ENCODE measurements at places on chromosomes 5 and 9. TPM values are rescaled to one million over a fixed set of nuclear protein-coding genes. Genes with fewer than 3 reads are reported as not detected.

- H3K36me3 ChIP-seq, result no peaks in the 10 kb centered on the region
- no peak for DNase-seq
- no peaks in the 10 kb centered on the region for H3K27me3 ChIP-seq
These were observed 29.1 kb upstream of the ZFAND5 start for GRCh38 chr9:72394066-72394465.

- H3K27ac ChIP-seq, result no peak overlapping the region
- H3K36me3 ChIP-seq, result no peaks in the 10 kb centered on the region
- no peak overlapping the region for H3K4me3 ChIP-seq
- H3K27me3 ChIP-seq, result no peaks in the 10 kb centered on the region
- peaks cover 13% of the 10 kb centered on the region for H3K4me1 ChIP-seq
These were observed 11.2 kb upstream of the ZSWIM6 start for GRCh38 chr5:61320860-61321259.

DNA sequence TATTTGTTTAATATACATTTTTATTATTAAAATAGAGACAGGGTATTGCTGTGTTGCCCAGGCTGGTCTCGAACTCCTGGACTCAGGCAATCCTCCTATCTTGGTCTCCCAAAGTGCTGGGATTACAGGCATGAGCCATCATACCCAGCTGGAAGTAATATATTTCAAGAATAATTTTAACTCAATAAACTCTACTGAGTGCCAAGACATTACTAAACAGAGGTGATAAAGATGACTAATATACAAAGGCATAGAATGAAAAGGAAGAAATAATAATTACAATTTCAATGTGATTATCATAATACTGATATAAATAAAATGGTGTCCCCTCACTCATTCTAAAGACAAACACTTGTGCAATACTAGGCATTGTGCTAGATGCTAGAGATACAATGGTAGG, 13.9 kb downstream of the GOLPH3 start:
- DNase-seq, result no peak
- peaks cover 5% of the 10 kb centered on the region for H3K4me1 ChIP-seq
- peaks cover 7% of the 10 kb centered on the region for H3K36me3 ChIP-seq
- no peak overlapping the region for H3K27ac ChIP-seq
- H3K27me3 ChIP-seq, result no peaks in the 10 kb centered on the region

DNA sequence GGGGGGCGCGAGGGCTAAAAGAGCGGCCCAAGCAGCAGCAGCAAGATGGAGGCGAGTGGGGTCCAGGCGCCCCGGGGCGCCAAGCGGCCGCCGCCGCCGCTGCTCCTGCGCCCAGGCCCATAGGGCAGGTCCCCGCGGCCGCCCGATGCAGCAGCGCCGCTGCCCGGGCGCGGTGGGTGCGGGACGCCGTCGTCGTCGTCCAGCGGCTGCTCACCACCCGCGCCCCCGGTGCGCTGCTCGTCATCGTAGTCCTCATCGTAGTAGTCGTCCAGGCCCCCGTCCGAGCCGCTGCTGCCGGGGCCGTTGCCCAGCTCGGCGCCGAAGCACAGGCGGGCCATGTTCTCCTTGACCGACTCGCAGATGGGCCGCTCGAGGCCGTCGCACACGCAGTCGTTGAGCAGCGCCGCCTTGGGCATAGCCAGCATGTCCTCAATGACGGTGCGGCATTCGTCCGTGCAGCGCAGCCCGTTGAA, 1.5 kb downstream of the GAS1 start:
- peak; percentile 52 for DNase-seq
- H3K27ac ChIP-seq, result peak overlapping the region; percentile 93
- H3K27me3 ChIP-seq, result no peaks in the 10 kb centered on the region
- peak overlapping the region; percentile 98 for H3K4me3 ChIP-seq
- H3K36me3 ChIP-seq, result peaks cover 20% of the 10 kb centered on the region

DNA sequence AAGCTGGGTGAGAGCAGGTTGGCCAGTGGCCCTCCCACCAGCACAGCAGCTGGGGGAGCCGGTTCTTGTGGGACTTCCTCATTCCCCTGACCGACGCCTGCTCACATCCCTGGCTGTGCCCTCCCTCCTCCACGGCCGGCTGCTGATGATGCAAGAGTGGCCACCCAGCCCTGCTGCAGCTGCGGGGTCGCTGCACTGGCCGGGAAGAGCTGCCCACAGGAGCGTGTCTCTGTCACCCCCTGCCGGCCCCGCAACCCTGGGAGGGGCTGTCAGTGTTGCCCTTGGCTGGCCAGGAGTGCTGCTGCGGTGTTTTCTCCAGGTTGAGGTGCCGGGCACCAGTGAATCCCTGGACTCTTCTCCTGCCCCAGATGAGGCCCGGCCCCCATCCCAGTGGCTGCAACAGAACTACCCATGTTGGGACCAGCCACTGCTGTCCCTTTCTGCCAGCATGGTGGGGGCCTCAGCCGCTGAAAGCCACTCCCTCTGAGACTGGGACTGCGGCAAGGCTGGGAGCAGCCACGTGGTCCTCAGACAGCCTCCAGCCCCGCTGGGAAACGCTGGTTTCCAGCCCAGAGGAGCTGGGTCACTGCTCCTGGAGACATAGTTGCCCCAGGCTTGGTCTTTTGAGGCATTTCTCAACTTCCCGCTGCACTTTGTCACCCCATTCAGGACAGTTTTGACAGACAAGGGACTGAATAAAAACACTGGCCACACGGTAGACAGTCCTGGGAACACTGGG, 739 bp downstream of the CARD9 start:
- H3K36me3 ChIP-seq, result peaks cover 4% of the 10 kb centered on the region
- no peak overlapping the region for H3K4me3 ChIP-seq
- no peak overlapping the region for H3K27ac ChIP-seq
- peak; percentile 30 for DNase-seq

GRCh38 chr9:33917036-33917435, 100.1 kb downstream of the UBE2R2 start:
- DNase-seq, result no peak
- peaks cover 11% of the 10 kb centered on the region for H3K4me1 ChIP-seq

The GLRA1 gene
- total RNA-seq, result not detected

The DIPK1B gene
- not detected for total RNA-seq

DNA sequence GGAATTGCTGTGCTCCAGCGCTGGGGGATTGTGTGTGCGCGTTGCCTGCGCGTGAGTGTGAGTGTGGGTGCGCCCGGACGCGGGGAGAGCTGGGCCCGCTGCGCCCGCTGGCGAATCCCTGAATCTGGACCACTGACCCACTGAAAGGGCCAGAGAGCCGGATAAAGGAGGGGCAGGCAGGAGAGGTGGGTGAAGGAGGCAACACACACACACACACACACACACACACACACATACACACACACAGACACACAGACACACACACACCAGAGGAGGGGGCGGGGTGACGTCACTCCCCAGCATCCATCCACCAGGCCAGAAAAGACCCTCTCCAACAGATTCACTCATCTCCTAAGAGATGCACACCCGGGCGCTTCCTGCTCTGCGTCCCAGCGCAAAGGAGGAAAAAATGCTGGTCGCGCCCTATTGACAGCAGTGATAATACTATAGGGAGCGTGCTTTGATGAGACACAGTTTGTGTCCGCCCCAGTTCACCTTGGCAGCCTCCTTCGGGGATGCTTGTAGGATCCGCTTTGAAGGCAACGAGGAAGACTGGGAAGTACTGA, 1059.1 kb upstream of the DMAC1 start:
- no peaks in the 10 kb centered on the region for H3K36me3 ChIP-seq
- no peak overlapping the region for H3K27ac ChIP-seq
- H3K4me1 ChIP-seq, result no peaks in the 10 kb centered on the region
- H3K4me3 ChIP-seq, result no peak overlapping the region
- no peaks in the 10 kb centered on the region for H3K27me3 ChIP-seq

- no peak for DNase-seq
- no peaks in the 10 kb centered on the region for H3K27me3 ChIP-seq
- no peak overlapping the region for H3K4me3 ChIP-seq
- no peak overlapping the region for H3K27ac ChIP-seq
These were observed 180.5 kb upstream of the RIOK2 start for GRCh38 chr5:97363577-97363976.

The EQTN gene
- total RNA-seq, result not detected

- H3K36me3 ChIP-seq, result no peaks in the 10 kb centered on the region
- H3K4me3 ChIP-seq, result no peak overlapping the region
- no peaks in the 10 kb centered on the region for H3K4me1 ChIP-seq
- H3K27me3 ChIP-seq, result no peaks in the 10 kb centered on the region
- no peak overlapping the region for H3K27ac ChIP-seq
- no peak for DNase-seq
These were observed 787.1 kb upstream of the CTNND2 start for GRCh38 chr5:12691330-12691729.

The WNT8A gene
- total RNA-seq, result not detected

- peaks cover 6% of the 10 kb centered on the region for H3K36me3 ChIP-seq
- no peaks in the 10 kb centered on the region for H3K27me3 ChIP-seq
These were observed 91.0 kb upstream of the RETREG1 start for GRCh38 chr5:16707869-16708192.

GRCh38 chr5:57539281-57539701, 56.7 kb upstream of the ACTBL2 start:
- H3K4me3 ChIP-seq, result no peak overlapping the region
- no peaks in the 10 kb centered on the region for H3K36me3 ChIP-seq
- H3K4me1 ChIP-seq, result peaks cover 20% of the 10 kb centered on the region
- no peaks in the 10 kb centered on the region for H3K27me3 ChIP-seq
- DNase-seq, result no peak

The PRRX2 gene
- not detected for total RNA-seq

The TRIP13 gene
- 21.4 TPM for total RNA-seq

The COL23A1 gene
- total RNA-seq, result 0.10 TPM

GRCh38 chr9:83622433-83622938, 457 bp upstream of the IDNK start:
- peaks cover 8% of the 10 kb centered on the region for H3K4me1 ChIP-seq
- H3K4me3 ChIP-seq, result peak overlapping the region; percentile 83
- peak overlapping the region; percentile 89 for H3K27ac ChIP-seq
- DNase-seq, result no peak
- peaks cover 32% of the 10 kb centered on the region for H3K36me3 ChIP-seq
- H3K27me3 ChIP-seq, result no peaks in the 10 kb centered on the region

The PCDHGA1 gene
- 0.35 TPM for total RNA-seq

GRCh38 chr9:35517552-35518224, 27.8 kb downstream of the RUSC2 start:
- no peaks in the 10 kb centered on the region for H3K27me3 ChIP-seq
- no peak overlapping the region for H3K4me3 ChIP-seq
- H3K36me3 ChIP-seq, result no peaks in the 10 kb centered on the region
- DNase-seq, result no peak
- peaks cover 53% of the 10 kb centered on the region for H3K4me1 ChIP-seq

The NEURL1B gene
- total RNA-seq, result 7.6 TPM

- no peak overlapping the region for H3K4me3 ChIP-seq
- no peak for DNase-seq
- H3K36me3 ChIP-seq, result no peaks in the 10 kb centered on the region
- H3K27ac ChIP-seq, result no peak overlapping the region
These were observed 110.9 kb upstream of the ADAMTSL1 start for GRCh38 chr9:18362901-18363685.

The DPYSL3 gene
- total RNA-seq, result 8.2 TPM

DNA sequence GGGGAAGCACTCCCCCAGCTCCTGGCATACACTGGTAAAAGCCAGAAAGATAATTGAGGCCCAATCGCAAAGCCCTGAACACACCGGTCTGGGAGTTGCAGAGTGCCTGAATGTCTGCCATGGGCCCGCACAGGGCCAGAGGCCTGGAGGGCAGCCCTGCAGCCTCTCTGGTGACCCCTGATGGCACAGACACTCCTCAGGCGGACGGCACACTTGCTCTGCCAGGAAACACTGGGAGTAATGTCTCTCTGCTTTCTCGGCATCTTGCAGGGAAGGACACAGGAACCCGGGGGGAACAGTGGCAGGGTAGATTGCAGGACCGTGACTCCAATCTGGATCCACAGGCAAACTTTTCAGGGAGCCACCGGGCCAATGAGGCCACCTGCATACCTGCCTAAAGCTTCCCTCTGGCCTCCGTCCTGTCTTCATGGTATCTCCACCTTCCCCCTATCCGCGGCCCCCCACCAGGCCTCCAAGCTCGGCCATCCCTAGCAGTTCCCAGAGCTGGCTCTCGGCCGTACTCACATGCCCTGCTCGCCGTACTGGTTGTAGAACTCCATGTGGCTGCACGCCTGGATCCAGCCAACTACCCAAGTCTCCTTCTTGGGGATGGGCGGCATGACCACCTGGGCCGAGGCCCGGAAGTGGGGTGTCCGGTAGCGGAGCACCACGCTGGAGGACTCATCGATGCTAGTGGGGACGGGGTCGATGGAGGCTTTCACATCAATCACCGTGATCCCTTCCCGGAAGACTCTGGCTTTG, 797 bp downstream of the FAM78A start:
- H3K27me3 ChIP-seq, result no peaks in the 10 kb centered on the region
- H3K4me3 ChIP-seq, result peak overlapping the region; percentile 19
- no peaks in the 10 kb centered on the region for H3K4me1 ChIP-seq
- no peaks in the 10 kb centered on the region for H3K36me3 ChIP-seq

DNA sequence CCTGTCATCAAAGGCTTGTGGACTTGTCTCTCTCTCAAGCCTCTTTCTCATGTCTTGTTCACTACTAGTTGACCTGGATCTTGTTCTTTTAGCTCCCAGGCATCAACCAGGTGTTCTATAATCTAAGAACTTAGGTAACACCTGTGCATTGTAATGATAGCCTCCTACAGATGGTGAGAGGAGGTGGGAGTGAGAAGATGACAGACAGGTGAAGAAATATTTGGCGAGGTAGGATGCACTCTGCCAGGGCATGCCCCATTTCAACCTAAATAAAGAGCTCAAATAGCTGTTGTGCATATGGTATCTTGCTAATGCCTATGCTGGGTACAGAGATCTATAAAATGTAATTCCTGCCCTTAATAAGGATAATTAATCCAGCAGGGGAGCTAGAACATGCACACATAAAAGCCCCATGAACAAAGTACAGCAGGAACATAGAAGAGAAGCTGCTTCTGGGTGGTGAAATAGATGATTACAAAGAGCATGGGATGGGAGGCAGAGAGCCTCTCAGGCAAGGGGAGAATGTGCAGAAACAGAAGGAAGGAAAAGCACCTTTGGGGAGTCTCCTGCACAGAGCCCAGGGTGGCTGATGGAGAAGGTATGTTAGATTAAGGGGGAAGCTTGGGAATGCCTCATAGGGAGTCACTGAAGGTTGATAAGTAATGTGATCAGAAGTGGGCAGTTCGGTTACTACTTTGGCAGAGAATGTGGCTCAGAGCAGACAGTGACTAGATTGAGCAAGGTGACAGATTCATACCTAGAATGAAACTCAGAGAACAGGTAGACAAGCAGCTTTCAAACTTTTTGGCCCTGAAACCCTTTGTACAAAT, 28.0 kb upstream of the PLIN2 start:
- no peaks in the 10 kb centered on the region for H3K36me3 ChIP-seq
- no peak overlapping the region for H3K4me3 ChIP-seq
- H3K27me3 ChIP-seq, result no peaks in the 10 kb centered on the region
- H3K27ac ChIP-seq, result no peak overlapping the region
- peaks cover 7% of the 10 kb centered on the region for H3K4me1 ChIP-seq

The PTGES gene
- 96.6 TPM for total RNA-seq

DNA sequence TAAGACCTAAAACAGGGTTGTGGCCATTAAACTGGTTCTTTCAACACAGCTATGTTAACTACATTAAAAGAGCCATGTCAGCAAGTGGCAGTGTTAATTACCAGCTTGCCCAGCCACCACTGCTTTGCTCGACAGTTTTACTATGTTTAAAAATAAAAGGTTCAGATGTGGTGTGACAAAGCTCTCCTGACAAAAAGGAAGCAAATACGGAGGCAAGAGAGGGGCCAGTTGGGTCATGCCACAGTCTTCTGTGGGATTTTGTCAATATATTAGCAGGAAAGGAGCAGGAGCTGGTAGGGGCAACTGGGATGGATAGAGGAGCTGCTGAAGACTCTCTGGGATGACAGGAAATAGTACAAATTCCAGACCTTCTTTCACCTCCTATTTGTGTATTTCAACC, 113.5 kb upstream of the PCA3 start:
- DNase-seq, result no peak
- peak overlapping the region; percentile 95 for H3K27ac ChIP-seq
- H3K27me3 ChIP-seq, result no peaks in the 10 kb centered on the region
- H3K4me1 ChIP-seq, result peaks cover 42% of the 10 kb centered on the region

- H3K27me3 ChIP-seq, result no peaks in the 10 kb centered on the region
- no peak for DNase-seq
- H3K27ac ChIP-seq, result no peak overlapping the region
These were observed 2.0 kb downstream of the NEUROG1 start for GRCh38 chr5:135533794-135534193.

The MYOT gene
- not detected for total RNA-seq
